ENCODE measurements at places on chromosomes 5 and 9.

DNA sequence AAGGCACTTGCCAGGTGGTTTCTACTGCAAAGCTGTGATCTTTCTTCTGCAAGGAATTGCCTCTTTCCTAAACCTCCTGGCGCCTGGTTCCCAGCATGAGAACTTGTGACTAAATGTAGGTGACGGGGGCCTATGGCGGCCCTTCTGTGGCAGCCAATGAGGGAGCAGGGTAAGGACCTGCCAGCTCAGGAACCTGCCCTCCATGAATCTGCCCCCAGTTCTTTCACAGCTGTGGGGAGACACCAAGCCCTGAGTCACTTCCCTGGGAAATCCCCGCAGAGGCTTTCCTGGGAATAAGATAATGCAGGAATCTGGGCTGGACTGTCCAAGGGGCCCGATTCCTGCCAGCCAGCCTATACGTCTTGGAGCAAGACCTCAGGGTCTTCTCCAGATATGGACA is 56.7 kb upstream of the CTNNA1 start:
- DNase-seq, result no peak

- no peak for DNase-seq
Measured at GRCh38 chr9:81517954-81518353, 171.4 kb downstream of the TLE1 start.

DNA sequence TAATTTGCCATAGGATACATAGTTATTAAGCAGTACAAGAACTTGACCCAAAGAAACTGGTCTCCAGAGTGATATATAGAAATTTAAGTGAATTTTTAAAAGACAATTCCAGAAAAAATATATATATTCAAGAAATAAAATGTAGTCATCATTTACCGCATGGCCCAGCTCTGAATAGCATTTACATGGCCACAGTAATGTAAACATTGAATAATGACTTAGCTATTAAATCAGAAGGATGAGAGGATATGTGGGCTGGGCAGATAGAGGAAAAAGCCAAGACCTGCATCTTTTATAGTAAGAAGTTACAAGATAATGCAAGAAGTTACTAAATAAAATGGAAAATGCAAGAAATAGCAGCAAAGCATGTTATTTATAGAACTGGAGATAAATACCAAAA is 405.2 kb upstream of the WWC1 start:
- no peak for DNase-seq

- no peak for DNase-seq
Measured at GRCh38 chr9:34521406-34522045, 1.3 kb downstream of the ENHO start.

DNA sequence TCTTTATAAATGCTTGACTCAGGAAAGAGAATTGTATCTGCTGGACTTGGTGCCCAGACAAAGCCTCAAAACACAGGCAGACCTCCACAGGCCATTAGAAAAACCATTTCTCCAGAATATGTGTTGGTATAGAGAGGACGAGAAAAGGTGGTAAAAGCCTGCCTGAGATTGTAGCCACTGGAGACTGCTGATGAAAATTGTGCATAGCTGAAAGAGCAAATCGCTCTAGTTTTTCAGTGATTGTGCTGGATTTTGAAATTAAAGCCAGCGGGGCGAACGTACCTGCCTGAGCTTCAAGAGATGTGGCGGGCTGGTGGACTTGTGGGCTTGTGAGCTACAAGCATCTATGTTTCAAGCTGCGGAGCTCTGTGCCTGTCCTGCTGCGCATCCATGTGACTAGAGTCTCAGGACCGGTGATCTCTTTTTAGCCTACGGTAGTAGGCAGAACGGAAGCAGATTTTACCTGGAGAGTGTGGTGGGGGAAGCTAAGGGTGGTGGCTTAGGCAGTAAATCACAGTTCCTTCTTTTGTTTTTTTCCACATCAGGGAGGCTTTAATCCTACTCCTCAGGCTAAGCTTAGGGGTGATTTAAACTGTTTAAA is 193.6 kb downstream of the SREK1 start:
- no peak for DNase-seq

DNA sequence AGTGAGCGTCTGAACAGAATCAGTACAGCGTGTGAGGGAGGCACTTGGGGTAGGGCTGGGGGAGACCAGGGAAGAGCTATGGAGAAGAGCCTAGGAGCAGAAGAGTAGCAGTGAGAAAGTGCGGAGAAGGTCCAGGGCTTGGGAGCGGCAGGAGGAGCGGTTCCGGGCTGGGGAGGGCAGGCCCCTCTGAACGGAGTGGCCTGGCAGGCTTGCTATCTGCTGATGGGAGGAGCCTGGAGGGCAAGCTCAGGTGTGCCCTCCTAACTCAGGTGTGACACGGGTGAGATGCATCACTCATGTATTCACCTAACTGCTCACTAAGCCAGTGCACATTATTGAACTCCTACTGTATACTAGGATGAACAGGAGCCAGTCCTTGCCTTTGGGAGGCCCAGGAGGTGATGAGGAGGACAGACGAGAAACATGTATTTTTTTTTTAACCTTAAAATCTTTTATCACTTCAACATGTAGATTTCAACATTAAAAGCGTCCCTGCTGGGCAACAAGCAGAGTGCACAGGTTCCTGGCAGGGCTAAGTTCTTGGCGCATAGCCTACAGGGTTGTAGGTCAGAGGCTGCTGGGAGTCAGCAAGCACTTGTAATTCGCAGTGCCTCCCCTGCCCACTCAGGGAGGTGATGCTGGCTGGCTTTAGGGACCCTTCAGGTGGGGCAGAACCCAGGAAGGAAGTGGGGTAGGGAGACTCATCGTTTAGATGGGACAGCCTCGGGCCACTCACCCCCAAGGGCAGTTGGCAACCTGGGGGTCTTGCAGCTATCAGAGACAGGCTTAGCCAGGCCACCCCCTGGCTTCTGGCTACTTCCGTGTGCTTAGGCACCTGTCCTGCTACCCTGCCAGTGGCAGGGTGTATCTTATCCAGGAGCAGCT is 55.5 kb downstream of the TMOD1 start:
- no peak for DNase-seq

DNA sequence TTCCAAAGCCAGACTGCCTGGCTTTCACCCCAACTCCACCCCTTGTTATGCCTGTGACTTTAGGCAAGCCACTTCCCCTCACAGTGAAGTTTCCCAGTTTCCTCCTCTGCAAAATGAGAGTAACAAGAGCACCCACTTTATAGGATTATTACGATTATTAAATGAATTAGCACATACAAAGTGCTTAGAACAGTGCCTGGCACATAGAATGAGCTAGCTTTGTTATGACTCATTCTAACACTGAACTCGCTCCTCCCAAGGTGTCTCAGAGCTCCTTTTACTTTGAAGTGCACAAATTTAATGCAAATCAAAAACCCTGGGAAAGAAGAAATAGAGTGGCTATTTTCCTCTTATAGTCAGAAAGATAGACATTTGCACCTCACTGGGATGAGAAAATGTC is 34.3 kb downstream of the DNAH5 start:
- no peak for DNase-seq

- DNase-seq, result no peak
Measured at GRCh38 chr5:103919506-103919905, 356.9 kb upstream of the NUDT12 start.

GRCh38 chr9:83209188-83209731 is 146.3 kb upstream of the RASEF start:
- DNase-seq, result no peak

DNA sequence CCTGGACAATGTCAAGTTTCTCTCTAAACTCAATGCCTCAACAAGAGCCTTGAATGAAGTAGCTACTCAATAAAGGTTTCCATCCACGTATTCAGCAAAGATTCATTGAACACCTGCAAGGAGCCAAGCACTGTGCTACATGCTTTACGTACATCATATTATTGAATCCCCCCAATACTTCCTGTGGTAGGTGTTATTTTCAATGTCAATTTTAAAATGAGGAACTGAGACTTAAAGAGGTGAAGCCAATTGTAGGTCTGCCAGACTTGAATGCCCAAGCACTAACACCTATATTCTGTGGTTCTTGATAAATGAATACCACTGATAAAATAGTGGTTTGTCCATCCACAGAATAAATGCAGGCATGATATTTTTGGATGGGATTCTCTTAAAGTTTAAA is 162.3 kb downstream of the DRD1 start:
- no peak for DNase-seq

- DNase-seq, result no peak
Measured at GRCh38 chr9:112338561-112338960, 5.1 kb upstream of the PTBP3 start.

- DNase-seq, result peak; percentile 80
Measured at GRCh38 chr5:154072414-154073171, 33.8 kb downstream of the MFAP3 start.

DNA sequence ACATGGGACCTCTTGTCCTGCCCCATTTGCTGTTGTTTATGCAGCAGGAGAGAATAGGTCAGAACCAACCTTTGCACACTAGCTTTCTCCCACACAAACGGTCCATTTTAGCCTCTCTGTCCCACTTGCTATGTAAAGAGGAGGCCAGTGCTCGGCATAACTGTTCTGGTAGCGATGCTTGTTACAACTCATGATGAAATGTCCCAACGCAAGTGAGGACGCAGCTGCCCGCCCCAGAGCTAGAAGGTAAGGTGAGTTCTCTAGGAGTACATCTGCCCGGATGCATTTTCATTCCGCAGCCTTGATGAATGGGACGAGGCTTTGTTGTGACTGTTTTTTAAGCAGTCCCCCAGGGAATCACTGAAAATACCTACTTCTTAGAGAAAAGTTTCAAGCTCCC is 14.1 kb downstream of the S1PR3 start:
- DNase-seq, result no peak

- DNase-seq, result no peak
Measured at GRCh38 chr5:123517476-123517875, 5.5 kb downstream of the CSNK1G3 start.

- DNase-seq, result no peak
Measured at GRCh38 chr5:22108545-22108944, 744.6 kb downstream of the CDH12 start.

DNA sequence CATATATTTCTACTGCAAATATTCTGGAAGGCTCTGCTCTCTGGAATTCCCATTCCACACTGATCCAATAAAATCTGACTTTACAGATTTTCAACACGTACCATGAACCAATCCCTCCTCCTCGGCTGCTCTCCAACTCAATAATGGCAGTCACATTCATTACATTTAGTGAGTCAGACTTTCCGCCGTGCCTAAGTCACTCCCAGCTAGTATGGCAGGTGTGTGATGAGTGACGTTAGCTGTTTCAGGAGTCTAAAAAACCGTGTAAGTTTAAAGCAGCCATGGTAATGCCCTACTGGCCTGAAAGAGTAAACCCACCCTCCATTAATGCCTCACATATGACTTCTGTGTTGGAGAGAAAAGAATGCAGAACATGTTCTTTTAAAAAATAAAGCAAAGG is 3.3 kb downstream of the FBN2 start:
- no peak for DNase-seq

DNA sequence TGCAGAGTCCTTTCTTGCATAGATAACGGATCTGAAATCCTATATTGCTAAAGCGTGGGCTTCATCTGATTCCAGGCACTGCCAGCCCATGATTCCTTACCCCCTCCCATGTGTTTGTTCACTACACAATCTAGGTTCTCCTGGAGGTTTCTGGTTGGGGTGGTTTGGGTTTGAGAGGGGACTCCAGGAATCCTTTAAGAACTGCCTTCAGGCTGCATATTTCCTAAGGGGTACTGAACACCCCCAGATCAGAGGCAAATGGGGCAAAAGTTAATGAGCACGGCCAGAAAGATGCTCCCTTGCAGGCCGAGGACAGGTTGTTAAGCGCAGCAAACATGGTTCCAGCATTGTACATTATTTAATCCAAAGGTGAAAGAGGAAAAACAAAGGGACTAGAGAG is 9.9 kb downstream of the NR2F1 start:
- no peak for DNase-seq

All from activated naive CD8-positive, alpha-beta T cell treated with anti-CD3 and anti-CD28 coated beads for 36 hours (primary cell).